Activated CD8-positive, alpha-beta T cell treated with anti-CD3 and anti-CD28 coated beads for 36 hours (primary cell): ENCODE measurements at places on chromosomes 1 and 21. TPM values are rescaled to one million over a fixed set of nuclear protein-coding genes. Genes with fewer than 3 reads are reported as not detected.

GRCh38 chr1:6211731-6212130, 5.8 kb downstream of the RNF207 start:
- no peak for DNase-seq

DNA sequence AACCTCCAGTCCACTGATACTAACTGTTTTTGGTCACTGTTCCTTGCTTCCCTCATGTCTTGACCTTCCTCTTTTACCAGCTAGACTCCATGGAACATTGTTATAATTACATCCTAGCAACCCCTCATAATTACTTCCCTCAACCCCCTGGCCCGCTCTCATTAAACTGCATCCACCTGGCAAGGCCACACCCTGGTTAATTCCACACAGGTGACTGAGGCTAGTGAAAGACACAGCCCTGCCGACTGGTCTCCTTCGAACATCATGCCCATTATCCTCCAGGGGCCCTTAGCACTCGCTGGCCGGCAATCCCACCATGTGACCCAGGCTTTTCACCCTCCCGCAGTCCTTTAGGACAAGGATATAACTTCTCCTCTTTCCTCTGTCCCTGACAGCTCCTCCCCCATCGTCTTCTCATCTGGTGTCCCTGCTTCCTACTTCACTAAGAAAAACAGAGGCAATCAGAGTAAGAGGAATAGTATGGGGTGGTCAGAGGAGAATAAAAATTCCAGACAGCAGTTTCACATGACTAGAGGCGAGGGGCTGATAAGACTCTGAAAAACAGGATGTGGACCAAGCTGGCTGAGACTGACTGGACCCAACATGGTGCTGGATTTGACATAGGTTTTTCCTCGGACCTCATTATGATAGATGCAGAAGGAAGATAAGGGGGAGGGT, 8.8 kb upstream of the TENT5B start:
- no peak for DNase-seq

DNA sequence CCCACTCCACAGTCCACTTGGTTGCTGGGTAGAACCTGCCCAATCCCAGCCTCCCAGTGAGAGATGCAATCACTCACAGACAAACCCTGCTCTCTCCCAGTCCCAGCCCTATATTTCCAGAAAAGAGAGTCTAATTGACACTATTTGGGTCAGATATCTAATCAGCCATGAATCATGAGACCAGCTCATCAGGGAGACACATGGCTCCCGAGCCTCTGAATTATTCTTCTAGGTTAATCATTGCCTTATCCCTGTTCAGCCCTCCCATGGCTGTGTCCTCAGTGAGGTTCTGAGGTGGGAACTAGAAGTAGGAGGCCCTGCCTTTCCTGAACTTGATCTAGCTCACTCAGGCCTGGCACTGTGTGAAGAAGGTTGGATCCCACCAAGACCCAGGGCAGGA, 49.9 kb upstream of the ZC3H12A start:
- no peak for DNase-seq

DNA sequence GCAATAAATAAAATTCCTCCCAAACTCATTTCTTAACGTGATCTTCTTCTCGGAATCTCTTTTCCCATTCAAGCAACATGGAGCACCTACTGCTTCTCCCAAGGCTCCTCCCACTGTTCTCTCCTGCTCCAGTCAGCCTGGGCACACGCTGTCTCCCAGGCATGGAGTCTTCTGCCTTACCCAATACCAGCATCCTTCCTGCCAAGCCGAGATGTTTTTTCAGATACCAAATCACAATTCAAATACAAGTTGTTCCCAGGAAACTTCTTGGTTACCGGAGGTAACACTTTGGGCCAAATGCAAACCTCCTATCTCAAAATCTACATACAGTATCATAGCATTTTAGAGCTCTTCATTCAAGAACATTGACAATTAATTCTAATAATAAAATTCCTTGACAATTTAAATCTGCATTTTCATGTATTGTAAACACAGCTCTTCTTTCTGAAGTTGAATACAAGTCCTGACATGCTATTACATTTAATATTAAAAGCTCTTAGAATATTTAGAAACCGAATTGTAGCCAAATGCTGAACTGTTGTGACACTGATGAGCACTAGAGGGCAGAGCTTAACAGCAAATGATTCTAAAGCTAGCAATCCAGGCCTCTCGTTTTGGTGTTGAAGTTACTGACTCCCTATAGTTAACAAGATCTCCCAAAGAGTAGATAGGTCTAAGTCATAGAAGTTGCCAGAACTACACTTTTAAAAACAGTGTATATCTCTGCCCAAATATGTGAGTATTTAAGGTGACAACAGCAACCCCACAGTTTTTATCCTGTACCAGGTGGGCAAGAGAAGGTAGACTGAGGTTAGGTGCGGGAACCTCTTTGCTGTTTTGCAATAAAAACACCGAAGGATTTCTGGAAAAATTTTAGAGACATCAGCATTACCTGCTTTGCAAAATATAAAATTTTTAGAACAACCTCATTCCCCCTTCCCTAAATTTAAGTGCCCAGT, 52.3 kb downstream of the BCAR3 start:
- peak; percentile 57 for DNase-seq

GRCh38 chr1:85358702-85359438, 82.4 kb upstream of the BCL10 start:
- DNase-seq: no peak

LACTBL1 gene
- not detected for total RNA-seq

LEMD1 gene
- total RNA-seq: 0.81 TPM

FAM177B gene
- total RNA-seq: not detected
